RPMI7951 (cell line): ENCODE measurements at places on chromosomes 1 and 21. TPM values are rescaled to one million over a fixed set of nuclear protein-coding genes. Genes with fewer than 3 reads are reported as not detected.

DNA sequence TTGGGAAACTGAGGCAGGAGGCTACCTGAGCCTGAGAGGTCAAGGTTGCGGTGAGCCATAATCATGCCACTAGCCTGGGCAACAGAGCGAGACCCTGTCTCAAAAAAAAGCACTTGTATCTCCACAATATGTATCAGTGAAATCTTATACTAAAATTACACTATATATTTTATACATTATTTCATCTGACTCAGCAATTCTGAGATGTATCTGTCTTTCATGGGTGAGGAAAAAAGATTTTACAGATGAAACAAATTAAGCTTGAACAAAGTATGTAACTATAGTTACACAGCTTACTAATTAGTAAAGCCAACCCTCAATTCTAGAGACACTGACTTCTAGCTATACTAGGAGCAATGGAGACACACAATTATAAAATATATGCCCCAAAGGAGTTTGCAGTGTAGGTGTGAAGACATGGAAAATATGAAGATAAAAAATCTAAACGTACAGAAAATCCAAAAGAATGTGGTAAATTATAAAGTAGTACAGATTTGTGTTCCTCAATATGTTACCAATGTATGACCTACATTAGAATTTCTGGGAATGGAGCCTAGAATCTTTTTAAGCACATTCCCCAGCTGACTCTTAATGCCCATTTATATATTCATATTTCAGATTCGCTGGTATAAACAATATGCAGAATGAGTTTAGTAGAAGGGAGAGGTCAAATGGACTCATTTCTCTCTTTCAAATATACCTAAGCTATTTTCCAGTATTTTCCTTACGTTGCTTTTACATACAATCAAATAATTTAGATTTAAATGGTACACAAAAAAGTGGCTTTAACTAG lies 14.6 kb downstream of the GTF2B start:
- DNase-seq, result no peak

DNA sequence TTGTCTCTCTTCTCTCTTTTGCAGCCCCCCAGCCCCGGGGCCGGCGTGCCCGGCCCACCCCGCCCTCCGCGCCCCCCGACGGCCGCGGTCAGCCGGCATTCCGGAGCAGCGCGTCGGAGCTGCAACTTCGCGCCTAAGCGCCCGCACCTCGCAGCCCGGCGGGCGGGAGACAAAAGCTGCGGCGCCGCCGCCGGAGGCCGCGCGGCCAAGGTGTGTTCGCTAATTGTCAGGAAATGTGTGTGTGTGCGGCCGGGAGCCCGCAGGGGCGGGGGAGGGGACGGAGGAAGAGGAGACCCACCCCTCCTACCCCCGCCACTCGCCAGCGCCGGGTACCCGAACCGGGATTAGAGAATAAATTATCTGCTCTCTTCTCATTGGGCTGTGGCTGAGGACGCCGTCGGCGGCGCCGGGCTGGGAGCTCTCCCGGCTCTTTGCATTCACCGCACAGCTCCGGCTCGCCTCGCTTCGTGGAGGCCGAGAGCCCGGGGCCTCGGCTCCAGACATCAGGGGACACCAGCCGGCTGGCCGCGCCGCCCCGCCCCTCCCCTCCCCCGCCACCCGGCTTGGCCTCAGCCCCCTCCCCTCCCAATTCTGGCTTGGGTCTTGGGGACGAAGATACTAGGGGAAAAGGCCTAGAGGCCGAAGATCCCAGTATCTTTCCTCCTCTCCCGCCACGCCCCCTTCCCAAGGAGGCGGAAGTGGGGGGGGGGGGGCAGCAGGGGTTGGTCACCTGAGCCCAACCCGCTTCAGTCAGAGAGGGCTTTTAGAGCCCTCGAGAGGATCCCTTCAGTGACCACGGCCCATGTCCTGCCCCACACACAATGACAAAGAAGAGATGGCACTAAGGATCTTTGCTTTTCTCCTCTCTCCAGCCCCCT lies 1.3 kb upstream of the BLACAT1 start:
- DNase-seq, result no peak

DNA sequence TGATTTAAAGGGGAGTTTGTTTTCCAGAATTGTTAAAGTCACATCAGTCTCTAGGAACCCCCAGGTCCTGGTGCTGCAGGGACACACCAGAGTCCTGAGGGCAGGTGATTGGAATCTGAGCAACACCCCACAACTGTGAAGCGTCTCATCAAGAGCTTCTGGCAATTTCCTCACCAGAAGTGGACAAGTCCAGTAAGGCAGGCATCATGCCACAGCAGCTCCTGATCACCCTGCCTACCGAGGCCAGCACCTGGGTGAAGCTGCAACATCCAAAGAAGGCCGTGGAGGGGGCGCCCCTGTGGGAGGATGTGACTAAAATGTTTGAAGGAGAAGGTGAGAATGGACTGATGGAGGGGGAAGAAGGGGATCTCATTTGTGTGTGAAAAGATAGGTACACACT lies 2.1 kb downstream of the ZFP69 start:
- DNase-seq, result no peak

GRCh38 chr1:183567584-183567983 lies 22.7 kb downstream of the NCF2 start:
- DNase-seq, result peak; percentile 7

- peak; percentile 32 for DNase-seq
Measured at GRCh38 chr1:43321331-43321891, 16.2 kb upstream of the MPL start.

- DNase-seq, result no peak
Measured at GRCh38 chr1:200380589-200381021, 29.2 kb downstream of the ZNF281 start.

DNA sequence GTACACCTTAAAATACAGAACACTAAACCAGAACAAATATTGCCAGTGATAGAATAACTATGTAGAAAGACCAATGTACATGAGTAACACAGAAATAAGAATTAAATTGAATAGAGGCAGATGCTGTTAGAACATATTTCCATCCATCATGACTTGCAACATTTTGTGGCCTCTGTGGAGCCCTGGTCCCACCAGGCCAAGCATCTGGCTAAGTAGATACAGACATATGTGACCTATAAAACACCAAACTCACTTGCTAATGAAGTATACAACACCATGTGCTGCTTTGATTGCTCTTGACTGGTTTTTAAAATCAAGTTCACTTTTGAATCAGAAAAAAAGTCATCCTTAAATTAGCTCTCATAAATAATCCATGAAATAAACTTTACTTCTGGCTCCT lies 20.5 kb downstream of the SLC19A2 start:
- no peak for DNase-seq

DNA sequence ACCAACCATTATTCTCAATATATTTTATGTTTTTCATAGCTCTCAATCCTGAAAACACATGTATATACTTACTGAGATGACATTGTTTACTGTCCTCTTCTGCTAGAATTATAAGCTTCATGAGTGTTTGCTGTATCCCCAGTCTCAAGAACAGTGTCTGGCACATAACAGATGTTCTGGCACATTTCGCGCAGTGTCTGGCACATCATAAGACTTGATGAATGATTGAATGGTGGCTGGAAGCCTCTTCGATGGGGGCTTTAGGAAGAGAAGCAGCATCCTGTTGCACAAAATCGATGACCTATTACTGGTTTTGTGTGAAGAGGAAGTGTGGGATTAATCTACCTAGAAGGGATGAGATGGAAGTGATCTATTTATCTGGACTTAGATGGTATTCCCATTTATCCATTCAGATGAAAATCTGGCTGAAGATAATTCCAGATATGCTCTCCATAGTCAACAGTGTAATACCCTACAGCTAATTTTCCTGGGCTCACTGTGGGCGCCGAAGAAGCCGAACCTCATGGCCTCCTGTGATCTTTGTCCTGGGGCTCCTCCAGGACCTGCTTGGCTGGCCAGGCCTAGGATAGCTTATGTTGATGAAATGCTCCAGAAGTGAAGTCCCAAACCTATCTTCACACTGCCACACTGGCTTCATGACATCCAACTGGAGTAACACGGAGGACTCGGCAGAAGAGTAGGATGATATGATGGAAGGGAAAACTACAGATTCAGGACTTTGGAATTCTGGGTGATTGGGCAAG lies 26.5 kb downstream of the CD34 start:
- no peak for DNase-seq

GRCh38 chr1:147641695-147642592 lies 28.4 kb downstream of the ACP6 start:
- DNase-seq, result peak; percentile 50

- DNase-seq, result no peak
Measured at GRCh38 chr1:27655151-27655937, 16.6 kb downstream of the IFI6 start.

DNA sequence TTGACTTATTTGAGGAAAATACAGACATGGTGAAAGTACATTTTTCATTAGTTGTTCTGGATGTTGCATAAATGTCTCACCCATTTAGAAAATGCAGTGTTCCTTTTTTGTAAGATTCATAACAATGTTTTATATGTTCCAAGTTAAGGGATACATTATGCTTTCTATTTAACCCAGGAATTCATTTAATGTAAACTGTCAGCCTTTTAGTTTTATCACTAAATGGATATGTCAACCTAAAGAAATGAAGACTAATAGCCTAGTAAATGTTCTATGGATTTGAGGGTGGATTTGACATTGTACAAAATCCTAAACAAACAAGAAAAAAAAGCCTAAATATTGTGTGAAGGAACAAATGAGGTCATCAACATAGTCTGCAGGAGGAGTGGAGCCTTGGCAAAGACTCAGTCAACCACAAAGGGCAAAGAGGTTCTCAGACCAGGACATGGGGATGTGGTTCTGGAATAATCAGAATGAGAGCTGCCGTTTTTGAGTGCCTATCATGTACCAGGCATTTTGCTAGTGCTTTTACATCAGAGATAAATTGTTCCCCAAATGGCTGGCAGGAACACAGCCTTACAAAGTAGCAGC lies 8.8 kb upstream of the INSL5 start:
- DNase-seq, result peak; percentile 38

GRCh38 chr1:121448851-121449250 lies 264.1 kb downstream of the SRGAP2C start:
- DNase-seq, result no peak

DNA sequence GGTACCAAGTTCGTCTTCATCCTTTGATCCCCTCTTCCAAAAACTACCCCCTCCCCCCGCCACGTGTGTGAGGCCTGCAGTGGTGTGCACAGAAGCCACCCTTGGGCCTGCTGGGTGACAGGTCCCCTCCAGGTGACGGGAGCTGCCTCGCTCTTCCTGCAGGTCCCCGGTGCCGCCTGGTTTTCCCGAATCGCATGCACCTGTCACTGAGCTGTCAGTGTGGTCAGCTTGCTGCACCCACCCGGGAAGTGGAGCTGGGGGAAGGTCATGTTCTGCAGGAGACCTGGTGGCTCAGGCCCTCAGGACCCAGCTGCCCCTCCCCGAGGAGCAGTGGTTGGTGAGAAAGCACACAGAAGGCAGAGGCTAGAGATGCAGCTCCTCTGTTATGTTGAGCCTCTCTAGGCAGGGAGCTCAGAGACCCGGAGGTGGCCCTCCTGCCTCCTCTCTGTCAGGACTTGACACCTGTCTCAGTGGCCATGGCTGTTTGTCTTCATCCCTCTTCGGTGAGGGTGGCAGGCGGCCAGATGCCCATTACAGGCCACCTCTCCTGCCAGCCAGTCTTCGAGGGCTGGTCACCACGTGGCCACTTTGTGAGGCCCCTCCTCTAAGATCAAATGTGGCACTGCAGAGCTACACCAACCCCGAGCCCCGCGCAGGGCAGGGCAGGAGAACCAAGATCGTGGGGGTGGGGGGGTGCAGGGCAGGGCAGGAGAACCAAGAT lies 60.9 kb downstream of the SKI start:
- DNase-seq, result no peak

RSPH1 gene
- total RNA-seq, result 0.12 TPM in 1 of 2 replicates, not detected in the other

TSPEAR gene
- total RNA-seq, result not detected in 2 replicates

DENND2C gene
- 0.29 and 0.36 TPM in 2 replicates for total RNA-seq
